CD4-positive, alpha-beta memory T cell (primary cell): ENCODE measurements at places on chromosomes 3 and 15. TPM values are rescaled to one million over a fixed set of nuclear protein-coding genes. Genes with fewer than 3 reads are reported as not detected.

Gene THRB
- not detected for total RNA-seq

Gene TSPAN3
- 14.3 TPM for total RNA-seq

Gene SPTSSB
- total RNA-seq = not detected

Gene GOLGA8J
- not detected for total RNA-seq

Gene HAPLN3
- total RNA-seq = 124 TPM

Gene ITPKA
- total RNA-seq = 0.36 TPM

Gene MINAR1
- total RNA-seq = 0.30 TPM

Gene CD47
- total RNA-seq = 226 TPM

Gene ST3GAL6
- 1.3 TPM for total RNA-seq

Gene COL7A1
- 1.2 TPM for total RNA-seq

Gene XCR1
- total RNA-seq = not detected

GRCh38 chr15:88891540-88892254 lies 3.6 kb downstream of the HAPLN3 start:
- DNase-seq = no peak

DNA sequence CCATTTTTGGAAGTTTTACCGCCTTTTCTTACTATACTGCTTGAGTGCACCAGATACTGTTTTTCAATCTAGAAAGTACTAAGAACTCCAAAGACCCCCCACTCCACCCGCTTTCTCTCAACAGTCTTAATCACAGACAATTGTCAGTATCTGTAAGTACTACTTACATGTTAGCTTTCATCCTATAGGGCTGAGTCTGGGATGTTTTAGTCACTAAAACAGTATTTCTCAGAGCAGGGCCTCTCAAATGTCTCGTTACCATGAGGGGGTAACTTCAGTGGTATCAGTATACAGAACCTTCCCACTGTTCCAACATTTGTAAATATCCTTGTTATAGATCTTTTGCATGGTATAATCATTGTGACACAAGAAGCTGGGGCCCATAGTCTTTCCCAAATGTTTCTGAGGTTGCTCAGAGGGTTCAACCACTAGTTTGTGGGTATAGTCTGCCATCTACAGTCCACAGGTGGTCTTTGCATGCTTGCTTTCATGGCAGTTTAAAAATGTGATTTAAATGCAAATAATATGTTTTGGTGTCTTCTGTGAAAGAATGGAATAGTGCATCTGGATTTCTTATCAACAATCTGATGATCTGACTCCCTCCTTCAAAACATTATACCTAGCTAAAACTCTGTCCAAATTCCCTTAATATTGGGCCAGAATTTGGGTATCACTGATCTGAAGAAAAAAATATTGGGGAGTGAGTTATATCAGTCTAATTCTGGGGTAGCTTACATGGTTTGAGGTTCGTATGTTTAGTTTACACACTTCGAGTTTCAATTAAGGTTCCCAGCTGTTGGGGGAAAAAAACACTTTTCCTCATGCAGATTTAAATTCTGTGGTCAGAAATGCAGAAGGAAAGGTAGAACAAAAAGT lies 18.0 kb upstream of the DNAJC13 start:
- peak; percentile 24 for DNase-seq

GRCh38 chr15:29917600-29918597 lies 95.6 kb upstream of the TJP1 start:
- DNase-seq = no peak

GRCh38 chr15:59116141-59116540 lies 11.2 kb downstream of the CCNB2 start:
- DNase-seq = no peak

- DNase-seq = no peak
These were observed 20.2 kb upstream of the IMPG2 start for GRCh38 chr3:101340591-101340990.

- no peak for DNase-seq
These were observed 17.4 kb upstream of the MYH15 start for GRCh38 chr3:108527817-108528216.

GRCh38 chr3:150215616-150216015 lies 192.5 kb upstream of the TSC22D2 start:
- DNase-seq = no peak

DNA sequence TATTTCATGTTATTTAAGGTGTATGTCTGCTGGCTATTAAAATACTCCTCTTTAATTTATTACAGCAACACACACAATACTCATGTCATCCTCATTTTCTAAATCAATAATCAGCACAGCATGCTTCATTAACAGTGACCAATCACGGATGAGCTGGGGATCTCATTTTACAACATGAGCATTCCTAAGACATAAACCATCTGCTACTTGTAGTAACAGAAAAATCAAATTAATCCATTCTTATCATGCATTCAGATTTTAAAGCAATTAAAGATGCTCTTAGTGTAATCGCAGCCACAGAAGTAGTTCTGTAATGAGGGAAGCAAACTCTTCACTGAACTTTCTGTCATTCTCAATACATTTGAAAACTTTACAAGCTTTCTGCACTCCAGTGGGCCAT lies 191.1 kb downstream of the TBC1D5 start:
- no peak for DNase-seq

GRCh38 chr3:15815696-15816095 lies 17.9 kb upstream of the ANKRD28 start:
- no peak for DNase-seq

DNA sequence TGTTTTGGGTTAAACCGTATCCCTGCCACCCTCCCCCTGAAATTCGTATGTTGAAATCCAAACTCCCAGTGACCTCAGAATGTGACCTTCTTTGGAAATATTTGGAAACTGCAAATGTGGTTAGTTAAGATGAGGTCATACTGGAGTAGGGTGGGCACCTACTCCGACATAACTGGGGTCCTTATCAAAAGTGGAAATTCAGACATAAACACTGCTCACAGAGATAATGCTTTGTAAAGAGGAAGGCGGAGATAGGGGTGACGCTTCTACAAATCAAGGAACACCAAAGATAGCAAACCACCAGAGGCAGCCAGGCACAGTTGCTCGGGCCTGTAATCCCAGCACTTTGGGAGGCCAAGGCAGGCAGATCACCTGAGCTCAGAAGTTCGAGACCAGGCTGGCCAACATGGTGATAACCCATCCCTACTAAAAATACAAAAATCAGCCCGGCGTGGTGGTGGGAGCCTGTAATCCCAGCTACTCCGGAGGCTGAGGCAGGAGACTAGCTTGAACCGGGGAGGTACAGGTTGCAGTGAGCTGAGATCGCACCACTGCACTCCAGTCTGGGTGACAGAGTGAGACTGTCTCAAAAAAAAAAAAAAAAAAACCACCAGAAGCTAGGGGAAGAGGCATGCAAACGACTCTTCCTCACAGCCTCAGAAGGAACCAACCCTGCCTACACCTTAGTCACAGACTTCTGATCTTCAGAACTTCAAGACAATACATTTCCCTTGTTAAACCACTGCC lies 51.1 kb upstream of the CHD2 start:
- DNase-seq = peak; percentile 60

GRCh38 chr3:72143322-72143721 lies 358.4 kb upstream of the PROK2 start:
- no peak for DNase-seq

DNA sequence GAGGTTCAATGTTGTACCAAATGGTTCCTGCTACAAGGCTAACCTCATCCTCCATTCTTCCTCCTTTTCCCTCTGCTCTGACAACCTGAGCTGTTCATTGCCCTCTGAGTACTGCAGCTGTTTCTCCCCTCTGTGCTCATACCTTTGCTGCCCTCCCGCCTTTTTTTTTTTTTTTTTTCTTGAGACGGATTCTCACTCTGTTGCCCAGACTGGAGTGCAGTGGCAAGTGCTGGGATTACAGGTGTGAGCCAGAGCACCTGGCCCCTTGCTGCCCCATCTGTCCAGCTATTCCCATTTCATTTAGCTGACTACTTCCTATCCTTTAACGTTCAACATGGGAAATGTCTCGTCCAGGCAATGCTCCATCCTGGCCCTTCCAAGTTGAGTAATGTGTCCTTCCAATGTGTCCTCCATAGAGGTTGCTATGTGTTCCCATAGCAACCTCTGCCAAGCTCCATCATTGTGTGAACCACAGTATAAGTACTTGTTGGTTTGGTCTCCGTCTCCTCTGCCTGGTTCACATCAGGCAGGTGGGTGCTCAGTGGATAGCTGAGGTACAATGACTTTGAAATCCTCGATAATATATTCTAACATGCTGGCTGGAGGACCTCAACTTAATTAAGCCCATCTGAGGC lies 179.9 kb upstream of the ANKRD28 start:
- DNase-seq = no peak

- DNase-seq = peak; percentile 60
These were observed 53.0 kb upstream of the GSK3B start for GRCh38 chr3:120147072-120147871.

- no peak for DNase-seq
These were observed 123.8 kb upstream of the PHLDB2 start for GRCh38 chr3:111735243-111735758.

- DNase-seq = no peak
These were observed 516.9 kb upstream of the TBL1XR1 start for GRCh38 chr3:177713928-177714900.

DNA sequence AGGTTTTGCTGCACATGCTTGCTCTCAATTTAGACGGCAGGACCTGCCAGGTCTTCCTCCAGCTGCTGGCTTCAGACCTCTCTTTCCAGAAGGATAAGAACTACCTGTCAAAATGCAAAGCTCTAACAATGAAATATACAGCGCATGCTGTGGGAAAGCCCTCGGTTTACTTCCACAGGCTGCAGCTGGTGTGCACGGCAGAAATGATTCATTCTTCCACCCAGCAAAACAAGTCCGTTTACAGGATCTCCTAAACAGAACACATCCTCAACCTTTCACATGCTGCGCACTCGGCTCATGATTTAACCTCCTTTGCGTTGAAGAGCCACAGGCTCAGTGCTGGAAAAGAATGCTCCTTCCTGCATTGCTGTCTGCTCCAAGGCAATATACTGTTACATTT lies 92.4 kb upstream of the WNT5A start:
- DNase-seq = no peak

- DNase-seq = no peak
These were observed 215.1 kb upstream of the CNTN4 start for GRCh38 chr3:1883534-1883933.

DNA sequence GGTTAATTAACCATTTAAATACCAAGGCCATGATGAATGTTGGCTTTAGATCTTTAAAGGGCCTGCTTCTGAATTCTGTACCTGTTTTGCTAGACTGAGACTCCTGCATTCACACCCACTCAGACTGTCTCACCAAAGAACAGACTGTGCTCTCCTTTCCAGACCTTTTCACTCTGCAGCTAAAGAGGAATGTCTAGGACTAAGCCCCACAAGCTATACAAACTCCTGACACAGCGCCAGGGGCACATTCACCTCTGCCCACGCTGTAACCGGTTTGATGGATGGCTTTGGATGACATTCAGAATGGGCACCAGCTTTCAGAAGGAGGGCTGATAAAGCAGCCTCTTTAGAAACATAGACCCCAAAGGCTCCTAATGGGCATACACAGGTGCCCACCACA lies 200.1 kb downstream of the KCNMB2 start:
- DNase-seq = no peak

DNA sequence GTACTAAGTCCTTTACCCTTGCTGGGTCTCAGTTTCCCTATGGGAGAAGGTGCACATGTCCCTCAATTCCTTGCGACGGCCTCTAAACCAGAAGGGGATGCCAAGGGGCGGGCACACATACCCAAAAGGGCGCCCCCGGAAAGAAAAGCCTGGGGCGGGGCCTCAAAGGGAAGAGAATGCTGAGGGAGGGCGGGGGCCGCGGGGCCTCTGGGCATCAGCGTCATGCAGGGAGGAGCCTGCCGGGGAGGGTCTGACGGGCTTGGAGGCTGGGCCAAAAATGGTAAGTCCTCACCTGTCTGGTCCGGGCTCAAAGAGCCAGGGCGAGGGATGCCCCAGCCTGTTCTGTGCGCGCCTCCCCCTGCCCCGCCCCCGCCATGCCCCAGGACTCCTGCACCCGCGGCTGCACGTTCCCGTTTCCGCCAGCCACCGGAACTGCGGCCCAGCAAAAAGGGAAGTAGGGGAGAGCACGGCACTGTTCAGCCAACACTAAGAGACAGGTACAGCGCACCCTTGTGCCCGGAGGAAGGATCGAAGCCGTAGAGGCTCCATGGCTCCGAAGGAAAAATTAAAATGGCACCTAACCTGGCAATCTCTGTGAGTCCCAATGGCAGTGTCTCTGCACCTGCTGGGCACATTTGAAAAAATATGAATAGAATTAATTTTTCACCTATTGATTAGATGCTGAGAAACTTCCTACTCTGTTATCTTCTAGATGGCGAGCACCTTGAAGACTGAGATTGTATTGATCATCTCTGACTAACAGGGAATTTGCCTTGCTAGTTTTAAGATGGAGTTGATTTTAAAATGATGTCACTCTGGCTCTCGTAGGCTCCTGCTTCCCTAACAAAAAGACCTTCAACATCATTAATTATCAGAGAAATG lies at the start of gene DET1:
Gene DET1 (minus strand): TSS at position 434 of the 882 bp plus-strand sequence. CDS start 14,976 bp downstream, outside the sequence.
- peak; percentile 95 for DNase-seq

GRCh38 chr15:77557144-77557543 lies 75.6 kb downstream of the LINGO1 start:
- no peak for DNase-seq

GRCh38 chr3:133159498-133160475 lies 121.6 kb downstream of the TMEM108 start:
- no peak for DNase-seq

GRCh38 chr3:192906940-192907339 lies 10.7 kb downstream of the MB21D2 start:
- no peak for DNase-seq

GRCh38 chr15:97890307-97890706 lies 70.2 kb upstream of the ARRDC4 start:
- DNase-seq = no peak

GRCh38 chr3:66555214-66555844 lies 54.5 kb upstream of the LRIG1 start:
- no peak for DNase-seq
